ENCODE measurements at places on chromosomes 13 and 19.

- no peak for DNase-seq
These were observed 35.6 kb downstream of the COL4A1 start for GRCh38 chr13:110271313-110271712.

- no peak for DNase-seq
These were observed 30.9 kb downstream of the MZT1 start for GRCh38 chr13:72696579-72696978.

DNA sequence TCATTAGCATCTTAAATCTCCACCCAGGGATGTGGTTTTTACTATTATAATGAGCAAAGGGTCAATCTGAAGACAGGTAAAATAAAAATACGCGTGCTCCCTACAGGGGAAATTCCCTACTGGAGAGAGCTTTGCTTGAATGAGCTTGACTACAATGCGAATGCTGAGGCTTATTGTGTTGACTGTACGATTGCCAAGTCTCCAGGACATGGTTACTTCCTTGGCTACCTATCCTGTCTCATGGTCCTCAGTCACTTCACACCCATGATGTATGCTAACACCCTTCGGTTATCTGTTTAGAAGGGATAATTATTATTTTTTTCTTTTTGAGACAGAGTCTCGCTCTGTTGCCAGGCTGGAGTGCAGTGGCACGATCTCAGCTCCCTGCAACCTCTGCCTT, 61.7 kb downstream of the ZNF627 start:
- DNase-seq, result no peak

DNA sequence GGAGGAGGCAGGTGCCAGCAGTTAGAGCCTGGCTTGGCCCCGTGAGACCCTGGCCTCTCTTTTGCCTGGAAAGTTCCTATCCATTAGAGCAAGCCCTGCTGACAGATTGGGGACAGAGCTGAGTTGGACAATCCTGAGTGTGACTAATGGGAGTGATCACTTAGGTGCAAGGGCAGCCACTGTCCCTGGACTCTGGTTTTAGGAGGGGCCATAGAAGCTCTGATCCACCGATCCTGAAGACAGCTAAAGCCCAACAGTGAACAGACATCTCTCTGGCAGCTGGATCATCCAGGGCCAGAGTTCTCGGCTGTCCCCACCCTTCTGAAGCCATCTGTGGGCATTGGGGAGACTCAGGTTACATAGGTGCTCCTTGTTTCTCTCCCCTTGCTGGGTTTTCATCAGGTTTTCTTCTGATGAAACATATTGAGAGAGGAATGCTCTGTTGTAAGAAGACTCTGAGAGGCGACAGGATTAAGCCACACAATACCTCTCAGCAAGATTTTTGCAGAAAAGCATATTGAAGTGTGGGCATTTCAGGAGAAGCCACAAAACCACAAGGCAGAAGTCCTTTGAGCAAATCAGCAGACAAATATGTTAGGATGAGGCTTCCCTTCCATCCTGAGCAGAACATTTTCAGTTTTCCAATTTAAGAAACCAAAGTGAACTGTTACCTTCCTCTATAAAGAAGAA, 288.0 kb upstream of the MAB21L1 start:
- no peak for DNase-seq

- no peak for DNase-seq
These were observed 99.7 kb upstream of the RXFP2 start for GRCh38 chr13:31639443-31640163.

GRCh38 chr13:110589793-110590390, 25.5 kb upstream of the NAXD start:
- no peak for DNase-seq

GRCh38 chr13:44732503-44733098, 156.5 kb upstream of the TSC22D1 start:
- no peak for DNase-seq

GRCh38 chr13:35812736-35813135, 318.4 kb downstream of the DCLK1 start:
- DNase-seq, result no peak
